ENCODE measurements at places on chromosomes 4 and X. TPM values are rescaled to one million over a fixed set of nuclear protein-coding genes. Genes with fewer than 3 reads are reported as not detected.

The VCX3A gene
- 0.44 TPM for polyA plus RNA-seq

The ADGRG4 gene
- polyA plus RNA-seq, result not detected

The FGFBP1 gene
- polyA plus RNA-seq, result not detected

- no peak for DNase-seq
These were observed 66.7 kb upstream of the NDUFC1 start for GRCh38 chr4:139368998-139369397.

- DNase-seq, result no peak
These were observed 35.4 kb downstream of the JADE1 start for GRCh38 chr4:128844931-128845330.

- no peak for DNase-seq
These were observed 52.8 kb upstream of the CCSER1 start for GRCh38 chr4:90074322-90074886.

DNA sequence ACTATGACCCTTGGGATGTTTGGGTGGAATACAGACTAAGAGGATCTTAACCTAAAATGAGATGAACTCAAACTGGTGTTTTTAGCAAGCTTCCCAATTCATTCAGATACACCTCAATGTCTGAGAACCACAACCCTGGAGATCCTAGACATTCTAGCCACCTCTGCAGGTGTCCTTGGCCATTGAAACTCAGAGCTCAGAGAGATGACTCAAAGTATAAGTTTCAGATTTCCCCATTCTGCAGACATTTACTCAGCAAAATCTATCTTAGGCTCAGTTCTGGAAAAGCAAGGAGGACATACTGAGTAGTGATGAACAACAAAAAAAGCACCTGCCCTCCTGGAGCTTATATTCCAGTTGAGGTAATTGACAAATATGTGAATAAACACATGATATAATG lies 47.8 kb downstream of the COMMD8 start:
- DNase-seq, result no peak

DNA sequence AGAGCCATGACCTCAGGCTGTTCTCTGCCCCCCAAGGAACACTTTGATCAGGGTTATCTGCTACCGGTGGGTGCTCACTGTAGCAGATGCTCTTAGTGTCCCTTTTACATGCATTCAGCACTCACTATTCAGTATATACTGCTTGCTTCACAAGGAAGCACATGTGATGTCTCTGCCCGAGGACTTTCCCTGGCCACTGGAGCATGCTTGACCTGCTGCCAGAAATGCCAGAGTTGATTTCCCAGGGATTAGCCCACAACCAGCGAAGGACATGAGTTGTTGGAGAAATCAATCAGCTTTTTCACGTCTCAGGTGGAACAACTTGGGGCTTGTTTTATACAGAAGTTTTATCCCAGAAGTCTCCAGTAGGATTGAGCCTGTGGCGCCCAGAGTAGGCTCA lies 51.2 kb upstream of the RPS6KA3 start:
- no peak for DNase-seq

- no peak for DNase-seq
These were observed 76.5 kb downstream of the RELL1 start for GRCh38 chr4:37609626-37610025.

DNA sequence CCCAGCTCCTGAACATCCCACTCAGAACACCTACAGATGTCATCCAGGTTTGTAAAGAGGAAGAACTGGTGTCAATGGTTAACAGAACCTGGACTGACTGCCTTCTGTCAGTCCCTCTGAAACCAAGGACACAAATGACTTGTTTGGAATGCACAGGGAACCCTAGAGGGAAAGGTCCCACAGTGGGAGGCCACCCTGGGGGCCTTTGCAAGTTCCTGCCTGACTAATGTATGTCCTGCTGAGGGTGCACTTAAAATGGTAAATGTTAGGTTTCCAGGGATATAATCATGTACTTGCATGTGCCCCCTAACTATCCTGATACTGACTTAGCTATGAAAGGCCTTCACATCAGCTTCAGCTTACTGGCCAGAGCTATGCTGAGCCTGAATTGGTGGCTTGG lies 15.0 kb upstream of the XAGE2 start:
- DNase-seq, result no peak

- DNase-seq, result no peak
These were observed 1506.0 kb downstream of the PCDH7 start for GRCh38 chr4:32226204-32226603.

GRCh38 chr4:68748181-68748991 lies 67.4 kb upstream of the UGT2B10 start:
- no peak for DNase-seq

DNA sequence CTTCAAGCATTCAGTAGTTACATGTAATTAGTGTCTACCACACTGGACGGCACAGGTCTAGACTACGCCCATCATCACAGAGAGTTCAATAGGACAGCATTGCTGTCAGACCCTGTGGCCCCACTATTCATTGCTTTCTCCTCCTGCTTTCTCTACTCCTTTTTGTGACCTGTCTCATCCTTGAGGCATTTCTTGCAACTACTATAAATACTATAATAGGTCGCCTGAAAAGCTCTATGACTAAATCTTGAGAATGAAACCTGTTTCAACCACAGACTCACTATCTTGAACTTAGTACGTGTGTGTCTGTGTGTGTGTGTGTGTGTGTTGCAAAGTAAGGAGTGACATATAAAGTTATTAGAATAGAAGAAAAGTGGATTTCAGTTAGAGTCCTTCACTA lies 252.9 kb upstream of the KLF3 start:
- DNase-seq, result no peak
